Activated CD8-positive, alpha-beta T cell treated with anti-CD3 and anti-CD28 coated beads, Interleukin-2, amount 10 ng/mL, durations not matched to agents 7 days and 5 days (primary cell): ENCODE measurements at places on chromosomes 6 and 20.

GRCh38 chr6:30914854-30915590 is 984 bp downstream of the VARS2 start:
- peaks cover 29% of the 10 kb centered on the region for H3K4me1 ChIP-seq
- H3K27ac ChIP-seq = peak overlapping the region; percentile 89
- peaks cover 48% of the 10 kb centered on the region for H3K36me3 ChIP-seq
- peak overlapping the region; percentile 86 for H3K4me3 ChIP-seq
- no peaks in the 10 kb centered on the region for H3K27me3 ChIP-seq
- DNase-seq = no peak

DNA sequence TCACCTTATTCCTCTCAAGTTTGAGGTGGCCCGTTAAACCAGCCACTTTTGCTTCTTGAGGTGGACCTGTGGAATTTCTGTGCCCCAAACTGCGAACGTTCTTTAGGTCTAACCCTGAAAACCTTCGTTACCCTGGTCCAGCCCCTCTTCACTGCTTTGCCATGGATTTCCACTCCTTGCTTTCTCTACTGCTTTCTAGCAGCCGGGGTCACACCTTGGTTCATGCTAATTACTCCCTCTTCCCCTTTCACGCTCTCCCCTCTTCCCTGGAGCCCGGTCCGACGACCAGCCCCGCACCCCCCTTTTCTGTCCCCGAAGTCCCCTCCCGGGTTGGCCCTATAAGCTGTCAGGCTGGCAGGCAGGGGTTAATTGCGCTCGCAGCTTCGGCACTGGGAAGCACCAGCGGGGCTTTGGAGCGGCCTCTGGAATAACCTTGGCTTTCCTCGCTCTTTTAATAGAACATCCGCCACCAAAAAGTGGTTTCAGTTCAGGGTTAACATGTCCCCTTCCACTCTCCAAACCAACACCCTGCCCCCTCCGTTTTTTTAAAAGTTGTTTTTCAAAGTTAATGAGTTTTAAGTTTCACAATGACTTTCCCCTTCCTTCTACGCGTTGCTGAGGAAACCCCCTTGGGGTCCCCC is 1.4 kb upstream of the HIVEP1 start:
- H3K4me3 ChIP-seq = peak overlapping the region; percentile 82
- H3K4me1 ChIP-seq = peaks cover 41% of the 10 kb centered on the region

DNA sequence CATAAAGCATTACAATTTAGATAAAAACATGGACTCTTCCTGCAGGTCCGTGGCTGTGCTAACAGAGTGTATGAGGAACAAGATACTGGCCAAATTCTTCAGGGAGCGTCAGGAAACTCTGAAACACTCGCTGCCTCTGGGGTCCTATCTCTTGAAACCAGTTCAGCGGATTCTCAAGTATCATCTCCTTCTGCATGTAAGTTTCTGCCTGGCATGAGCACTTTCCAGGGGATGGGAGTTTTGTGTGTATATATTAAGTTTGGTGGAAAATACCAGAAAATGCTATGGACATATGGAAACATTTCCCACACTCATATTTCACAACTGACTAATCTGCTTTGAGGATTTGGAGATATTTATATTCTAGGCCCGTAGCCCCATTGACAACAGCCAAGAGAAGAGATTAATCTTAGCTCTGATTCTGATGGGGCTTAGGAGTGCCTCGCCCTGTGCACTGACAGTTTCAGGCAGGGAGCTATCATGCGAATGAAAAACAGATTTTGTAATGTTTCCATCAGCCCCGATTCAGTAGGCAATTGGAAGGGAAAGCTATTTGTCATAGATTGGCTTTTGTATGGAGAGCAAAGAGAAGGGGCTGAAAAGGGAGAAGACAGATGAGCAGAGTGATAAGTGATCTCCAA is 64.7 kb upstream of the MTHFD1L start:
- H3K4me1 ChIP-seq = no peaks in the 10 kb centered on the region
- no peak overlapping the region for H3K27ac ChIP-seq
- no peaks in the 10 kb centered on the region for H3K36me3 ChIP-seq

GRCh38 chr6:54252496-54252895 is 55.7 kb upstream of the TINAG start:
- no peak overlapping the region for H3K27ac ChIP-seq
- H3K4me1 ChIP-seq = no peaks in the 10 kb centered on the region
- DNase-seq = no peak

DNA sequence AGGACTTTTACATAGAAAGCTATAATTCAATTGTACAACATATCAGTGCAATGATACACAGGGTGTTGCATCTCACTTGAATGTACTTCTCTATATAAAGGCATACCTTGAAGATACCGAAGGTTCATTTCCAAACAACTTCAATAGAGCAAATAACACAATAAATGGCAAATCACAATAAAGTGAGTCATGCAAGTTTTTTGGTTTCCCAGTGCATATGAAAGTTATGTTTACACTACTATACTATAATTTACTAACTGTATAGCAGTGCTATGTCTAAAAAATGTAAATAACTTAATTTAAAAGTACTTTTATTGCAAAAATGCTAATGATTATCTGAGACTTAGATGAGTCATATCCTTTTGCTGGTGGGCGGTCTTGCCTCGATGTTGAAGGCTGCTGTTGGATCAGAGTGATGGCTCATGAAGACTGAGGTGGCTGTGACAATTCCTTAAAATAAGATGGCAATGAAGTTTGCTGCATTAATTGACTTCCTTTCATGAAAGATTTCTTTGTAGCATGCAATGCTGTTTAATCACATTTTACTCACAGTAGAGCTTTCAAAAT is 188.8 kb downstream of the TASP1 start:
- no peaks in the 10 kb centered on the region for H3K27me3 ChIP-seq
- H3K36me3 ChIP-seq = no peaks in the 10 kb centered on the region
- no peak overlapping the region for H3K4me3 ChIP-seq
- H3K27ac ChIP-seq = no peak overlapping the region
- DNase-seq = no peak
- H3K4me1 ChIP-seq = no peaks in the 10 kb centered on the region

DNA sequence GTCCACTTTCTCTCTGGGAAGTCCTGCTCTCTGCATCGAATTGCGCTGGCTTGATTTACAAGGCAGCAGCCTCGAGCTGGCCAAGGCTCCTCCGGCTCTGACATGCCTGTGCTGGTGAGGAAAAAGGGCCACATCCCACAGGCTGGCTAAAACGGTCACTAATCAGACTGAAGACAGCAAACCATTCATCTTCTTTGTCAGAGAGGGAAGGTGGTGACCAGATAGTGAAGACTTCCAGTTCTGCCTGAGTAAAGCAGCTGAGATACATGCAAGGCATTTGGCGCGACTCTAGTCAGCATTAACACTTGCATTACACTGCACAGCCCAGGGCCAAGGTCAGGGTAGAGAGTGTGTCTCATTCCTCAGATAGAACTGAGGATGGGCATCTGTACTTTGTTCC is 203.2 kb upstream of the MAP3K7 start:
- no peaks in the 10 kb centered on the region for H3K4me1 ChIP-seq
- H3K36me3 ChIP-seq = no peaks in the 10 kb centered on the region
- DNase-seq = no peak
- H3K27ac ChIP-seq = no peak overlapping the region

DNA sequence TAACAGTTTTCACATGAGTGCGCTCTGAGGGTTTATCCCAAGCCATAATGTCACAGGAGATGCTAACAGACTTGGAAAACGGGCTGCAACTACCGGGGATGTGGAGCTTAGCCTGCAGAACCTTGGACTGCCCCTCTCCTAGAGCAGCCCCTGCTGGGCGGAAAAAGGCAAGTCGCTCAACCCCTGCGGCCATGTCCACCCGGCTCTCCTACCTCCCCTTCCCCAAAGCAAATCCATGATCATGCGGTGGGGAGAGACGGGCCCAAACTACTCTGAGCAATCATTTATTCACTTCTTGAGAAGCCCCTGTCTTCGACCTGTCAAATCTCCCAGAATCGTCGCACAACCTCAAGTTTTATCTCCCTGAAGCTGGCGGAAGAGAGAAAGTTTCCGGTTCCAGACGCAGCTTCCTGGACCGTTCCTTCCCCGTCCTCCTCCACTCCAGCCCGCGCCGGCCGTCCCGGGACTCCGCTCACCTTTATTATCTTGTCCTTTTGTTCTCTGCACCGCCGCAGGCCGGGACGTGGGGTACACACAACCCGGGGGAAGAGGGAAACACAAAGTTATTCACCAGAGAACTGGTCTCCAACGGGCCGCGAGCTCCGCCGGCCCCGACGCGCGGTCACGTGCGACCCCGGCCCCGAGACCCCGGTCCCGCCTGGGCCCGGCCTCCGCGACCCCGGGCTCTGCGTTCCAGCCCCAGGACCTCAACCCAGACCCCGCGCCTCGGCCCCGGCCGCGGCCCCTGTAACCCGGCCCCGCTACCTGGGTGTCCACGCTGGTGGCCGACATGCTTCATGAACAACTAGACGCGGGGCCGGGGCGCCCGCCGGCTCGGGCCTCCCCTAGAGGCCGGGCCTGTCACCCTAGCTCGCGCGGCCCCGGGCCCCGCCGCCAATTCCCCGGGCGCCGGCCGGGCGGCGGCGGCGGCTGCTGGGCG is 560 bp downstream of the YTHDF1 start:
- H3K27me3 ChIP-seq = peaks cover 4% of the 10 kb centered on the region
- peak overlapping the region; percentile 86 for H3K27ac ChIP-seq
- DNase-seq = peak; percentile 40
- H3K4me1 ChIP-seq = peaks cover 45% of the 10 kb centered on the region
- peaks cover 42% of the 10 kb centered on the region for H3K36me3 ChIP-seq
- peak overlapping the region; percentile 94 for H3K4me3 ChIP-seq

- DNase-seq = no peak
- no peak overlapping the region for H3K27ac ChIP-seq
- H3K36me3 ChIP-seq = no peaks in the 10 kb centered on the region
These were observed 214.5 kb downstream of the SOX4 start for GRCh38 chr6:21808045-21808470.
